Lung microvascular endothelial cell (primary cell): ENCODE measurements at places on chromosomes 3 and 15.

DNA sequence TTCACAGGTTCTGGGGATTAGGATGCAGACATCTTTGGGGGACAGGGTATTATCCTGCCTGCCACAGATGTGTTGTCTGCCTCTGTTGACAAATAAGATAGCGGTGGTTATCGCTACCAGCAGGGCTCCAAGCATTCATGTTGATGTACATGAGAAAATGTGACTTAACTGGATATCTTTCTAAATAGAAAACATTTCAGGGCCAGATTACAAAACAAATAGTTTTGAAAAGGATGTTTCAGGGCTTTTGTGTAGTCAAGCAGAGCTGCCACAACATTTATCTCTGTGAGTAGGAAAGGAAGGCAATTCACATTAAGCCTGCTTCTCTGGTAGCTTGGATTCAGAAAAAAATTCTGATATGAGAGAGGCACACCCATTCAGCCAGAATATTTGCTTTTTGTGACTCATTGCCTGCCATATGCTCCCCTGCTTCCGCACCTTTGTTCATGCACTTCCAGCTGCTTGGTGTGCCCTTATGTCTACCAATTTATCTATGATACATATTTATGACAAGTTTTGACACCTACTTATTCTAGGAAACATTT, 22.8 kb downstream of the PLS1 start:
- DNase-seq: peak; percentile 37

DNA sequence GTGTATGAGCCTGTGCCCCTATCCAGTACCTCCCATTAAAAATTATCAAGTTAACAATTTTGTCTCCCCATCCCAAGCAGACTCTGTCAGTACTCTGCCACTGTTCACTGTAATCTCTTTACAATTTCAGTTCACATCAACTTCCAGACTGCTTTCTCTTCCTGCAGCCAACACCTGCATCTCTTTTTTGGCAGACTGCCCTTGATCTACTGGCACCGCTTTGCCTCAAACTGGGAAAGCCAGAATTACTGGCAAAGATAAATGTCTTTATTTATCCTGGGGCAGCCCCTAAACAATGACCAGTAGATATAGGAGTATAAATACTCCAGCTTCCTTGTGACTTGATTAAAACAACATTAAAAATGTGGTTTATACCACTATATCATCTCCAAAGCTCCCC, 494.1 kb downstream of the ZNF385D start:
- DNase-seq: no peak

GRCh38 chr15:50487287-50487686, 59.2 kb downstream of the USP50 start:
- DNase-seq: no peak

- DNase-seq: peak; percentile 12
These were observed at the start of gene SLC22A14 for GRCh38 chr3:38281895-38282686. TSS of gene SLC22A14 (plus strand) at chr3:38282294. CDS start at chr3:38306027, 23,733 bp downstream.

- no peak for DNase-seq
These were observed 28.6 kb downstream of the TFDP2 start for GRCh38 chr3:142120707-142121106.

DNA sequence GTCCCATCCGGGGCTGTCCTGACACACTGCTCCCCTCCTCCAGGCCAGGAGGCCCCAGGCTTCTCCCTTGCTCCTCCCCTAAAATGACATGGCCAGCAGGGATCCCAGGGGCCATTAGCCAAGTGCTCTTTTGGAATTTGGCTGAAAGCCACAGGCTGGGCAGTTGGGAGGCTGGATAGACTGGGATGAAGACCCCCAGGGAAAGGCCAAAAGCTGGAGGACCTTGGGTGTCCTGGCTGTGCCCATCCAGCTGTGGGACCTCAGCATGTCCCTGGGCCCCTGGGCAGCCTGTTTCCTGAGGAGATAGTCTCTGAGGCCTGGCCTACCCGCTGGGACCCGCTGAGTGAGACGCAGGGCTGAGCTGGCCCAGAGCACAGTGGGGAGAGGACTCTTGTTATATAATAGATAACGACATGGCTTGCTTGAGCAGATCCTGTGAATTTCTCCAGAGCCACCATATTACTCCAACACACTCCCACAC, 5.7 kb upstream of the PDE8A start:
- DNase-seq: no peak

DNA sequence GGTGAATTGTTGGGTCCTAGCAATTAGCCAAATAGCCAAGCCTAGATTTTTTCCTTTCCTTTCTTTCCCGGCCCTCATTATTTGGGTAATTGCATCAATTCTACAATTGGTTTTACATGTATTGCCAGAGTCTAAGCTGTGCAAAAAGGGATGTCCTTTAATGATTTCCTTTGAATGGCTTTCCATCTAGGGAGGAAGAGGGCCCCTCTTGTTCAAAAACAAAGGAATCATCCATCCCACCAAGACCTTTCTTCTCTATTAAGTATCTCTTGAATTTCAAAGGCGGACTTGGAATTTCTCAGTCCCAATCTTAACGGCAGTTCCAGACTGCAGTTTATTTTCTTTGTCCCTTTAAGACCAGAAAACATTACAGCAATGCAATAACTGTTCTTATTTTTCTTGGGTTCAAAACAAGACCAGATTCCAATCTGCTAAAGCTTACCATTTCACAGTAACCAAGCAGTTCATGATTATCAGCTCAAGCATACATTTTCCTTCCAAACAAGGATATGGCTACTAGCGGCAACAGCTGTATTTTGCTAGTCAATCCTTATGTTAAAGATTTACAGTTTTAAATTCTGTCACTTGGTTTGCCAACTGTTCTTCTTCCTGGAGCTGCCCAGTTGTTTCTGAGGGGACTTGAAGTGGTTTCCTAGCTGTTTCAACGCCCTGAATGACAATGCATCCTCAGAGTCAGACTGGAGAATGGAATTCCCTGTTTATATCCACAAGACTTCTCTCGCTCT, 91.4 kb upstream of the LRIG1 start:
- DNase-seq: no peak

DNA sequence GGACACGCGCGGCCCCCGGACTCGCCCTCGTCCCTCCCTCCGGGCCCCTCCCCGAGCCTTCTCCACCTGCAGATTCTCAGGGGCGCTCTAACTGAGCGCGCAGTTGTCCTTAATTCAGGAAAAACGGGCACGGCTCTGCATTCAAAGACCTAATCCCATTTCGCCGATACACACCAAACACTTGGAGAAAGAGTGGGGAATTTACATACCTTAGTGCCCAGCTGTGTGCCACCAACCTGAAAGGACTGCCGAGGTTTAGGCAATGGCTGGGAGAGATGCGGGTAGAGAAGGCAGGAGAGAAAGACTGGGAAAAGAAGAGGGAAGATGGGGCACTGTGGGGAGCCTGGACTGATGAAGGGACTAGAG, 21.8 kb downstream of the IGDCC3 start:
- no peak for DNase-seq

- DNase-seq: no peak
These were observed 52.3 kb downstream of the CCNL1 start for GRCh38 chr3:157107644-157108133.

DNA sequence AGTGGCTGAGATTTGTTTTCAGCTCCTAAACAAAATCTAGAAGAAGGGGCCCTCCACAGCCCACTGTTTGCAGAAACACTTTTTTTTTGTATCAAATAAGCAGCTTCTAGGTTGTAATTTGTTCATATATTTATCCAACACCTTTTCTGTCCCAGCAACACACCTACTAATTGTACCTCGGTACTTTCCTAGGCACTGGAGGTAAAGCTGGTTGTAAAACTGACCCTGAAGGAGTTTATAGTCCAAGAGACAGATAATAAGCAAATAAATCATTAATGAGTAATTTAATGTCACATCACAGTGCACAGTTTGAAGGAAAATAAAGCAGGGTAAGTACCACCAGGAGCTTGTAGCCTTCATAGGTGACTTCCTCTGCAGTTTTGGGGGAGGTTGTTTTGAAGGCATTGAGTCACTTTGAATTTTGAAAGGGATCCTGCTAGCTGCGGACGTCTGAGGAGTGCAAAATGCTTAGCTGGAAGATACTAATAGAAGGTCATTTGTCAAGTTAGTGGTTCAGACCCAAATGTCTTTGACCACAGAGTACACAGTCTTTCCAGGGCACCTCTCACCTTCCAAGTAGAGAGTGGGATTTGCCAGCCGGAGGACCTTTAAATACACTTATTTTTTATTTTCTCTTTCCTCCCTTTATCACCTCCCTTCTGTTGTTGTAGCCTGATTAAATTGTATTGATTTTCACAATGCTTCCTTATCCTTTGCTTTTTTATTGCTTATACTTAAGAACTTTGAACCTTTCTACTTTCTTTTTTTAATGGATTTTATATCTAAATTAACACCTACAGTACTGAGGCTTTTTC, 53.8 kb downstream of the CMSS1 start:
- no peak for DNase-seq

DNA sequence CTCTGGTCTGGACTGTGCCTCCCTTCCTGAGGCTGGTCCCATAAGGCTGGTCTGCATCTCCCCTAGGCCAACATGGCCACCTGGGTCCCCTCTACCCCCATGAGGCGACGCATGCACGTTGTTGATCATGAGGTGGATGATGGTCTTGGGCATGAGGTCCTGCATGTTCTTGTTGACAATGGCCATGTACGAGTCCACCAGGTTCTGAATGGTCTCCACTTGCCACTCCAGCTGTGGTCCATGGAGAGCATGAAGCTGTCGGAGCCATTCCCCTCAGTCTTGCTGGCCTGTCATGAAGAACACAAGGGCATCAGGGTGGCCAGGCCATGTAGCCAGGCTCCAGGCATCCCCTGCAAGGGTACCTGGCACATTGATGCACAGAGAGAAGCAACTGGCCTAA, 27.1 kb upstream of the CSPG4 start:
- no peak for DNase-seq

DNA sequence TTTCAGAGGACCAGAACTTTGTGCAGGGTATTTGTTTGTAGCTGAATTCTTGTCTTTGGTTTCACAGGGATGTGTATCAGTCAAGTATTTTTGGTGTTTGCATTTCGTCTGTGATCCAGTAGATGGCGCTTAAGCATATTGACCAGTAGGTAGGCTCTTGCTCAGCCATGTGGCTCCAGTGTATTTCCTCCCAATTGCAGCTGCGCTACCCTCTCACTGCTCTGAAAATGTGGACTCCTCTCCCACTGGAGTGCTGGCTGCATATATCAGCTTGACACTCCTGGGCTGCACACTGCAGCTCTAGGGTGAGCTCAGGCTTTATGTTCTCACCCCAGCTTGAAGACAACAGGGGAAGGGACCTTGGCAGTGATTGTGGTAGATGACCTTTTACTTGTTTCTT, 1264.3 kb upstream of the ALCAM start:
- peak; percentile 62 for DNase-seq

- DNase-seq: no peak
These were observed 339.1 kb upstream of the POU1F1 start for GRCh38 chr3:87615506-87615905.

DNA sequence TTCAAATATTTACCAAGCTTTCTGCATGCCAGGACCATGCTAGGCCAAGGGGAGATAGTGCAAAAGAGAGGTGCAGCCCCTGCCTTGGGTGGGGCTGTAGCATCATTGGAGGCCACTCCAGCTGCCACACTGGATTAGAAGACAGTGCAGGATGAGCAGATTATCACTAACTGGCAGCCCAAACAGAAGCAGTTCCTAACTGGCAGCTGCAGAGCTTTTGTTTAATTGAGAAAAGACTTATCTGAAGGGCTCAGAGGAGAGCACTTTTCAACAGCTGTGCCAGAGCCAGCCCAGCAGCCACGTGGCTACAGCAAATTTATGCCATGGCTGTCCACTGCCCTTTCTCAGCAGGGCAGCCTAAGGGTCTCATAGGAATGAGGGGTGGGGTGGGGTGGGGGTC, 13.5 kb upstream of the ACSBG1 start:
- no peak for DNase-seq

- DNase-seq: peak; percentile 61
These were observed 195.2 kb upstream of the DPPA4 start for GRCh38 chr3:109532257-109533216.

DNA sequence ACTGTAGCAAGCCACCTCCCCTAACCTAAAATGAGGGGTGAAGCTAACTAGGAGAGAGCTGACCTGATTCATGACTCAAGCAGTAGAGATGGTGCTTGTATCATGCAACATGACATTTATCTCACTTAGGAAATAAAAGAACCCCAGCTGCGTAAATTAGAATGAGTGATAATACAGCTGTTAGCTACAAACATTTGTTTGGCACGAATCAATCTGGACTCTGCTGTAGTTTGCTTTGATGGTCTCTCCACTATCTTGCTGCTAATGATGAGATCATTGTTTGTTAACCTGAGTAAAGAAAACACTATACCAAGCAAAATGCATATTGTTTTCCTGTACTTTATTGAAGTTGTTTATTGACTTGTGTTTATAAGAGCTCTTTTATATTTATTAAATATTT, 92.6 kb downstream of the ALDH1A2 start:
- no peak for DNase-seq

DNA sequence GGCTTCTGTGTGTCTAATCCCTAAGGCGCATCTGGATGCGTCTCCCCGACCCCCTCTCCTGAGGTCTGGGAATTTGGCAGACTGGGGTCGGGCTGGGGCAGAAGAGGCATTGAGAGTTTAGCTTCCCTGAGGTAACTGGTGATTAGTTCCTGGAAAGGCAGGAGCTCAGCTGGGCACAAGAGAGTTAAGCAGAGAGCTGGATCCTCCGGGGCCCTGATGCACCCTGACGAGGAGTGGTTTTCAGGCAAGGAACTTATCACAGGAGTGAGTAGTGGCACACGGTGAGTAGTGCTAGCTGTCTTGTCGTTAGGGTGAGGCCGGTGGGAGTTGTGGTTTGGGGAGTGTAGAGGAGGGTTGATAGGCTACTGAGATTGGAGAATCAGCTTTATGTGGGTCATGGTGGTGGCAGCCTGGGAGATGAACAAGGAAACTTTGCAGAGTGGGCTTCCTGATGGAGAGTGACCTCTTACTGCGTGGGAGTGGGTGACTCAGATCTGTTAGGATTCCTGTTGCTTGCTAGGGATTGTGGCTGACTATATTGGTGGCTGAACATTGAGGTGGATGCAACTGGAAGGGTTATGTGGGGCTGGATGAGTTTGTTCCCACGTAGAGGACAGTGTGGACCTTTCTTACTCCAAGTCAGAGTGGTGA, 897 bp downstream of the RAD54L2 start:
- DNase-seq: peak; percentile 66

- no peak for DNase-seq
These were observed 25.8 kb upstream of the POLG start for GRCh38 chr15:89360294-89360971.

- no peak for DNase-seq
These were observed 81.7 kb upstream of the PLCL2 start for GRCh38 chr3:16803019-16803418.
